ENCODE measurements at places on chromosomes 5 and 9.

DNA sequence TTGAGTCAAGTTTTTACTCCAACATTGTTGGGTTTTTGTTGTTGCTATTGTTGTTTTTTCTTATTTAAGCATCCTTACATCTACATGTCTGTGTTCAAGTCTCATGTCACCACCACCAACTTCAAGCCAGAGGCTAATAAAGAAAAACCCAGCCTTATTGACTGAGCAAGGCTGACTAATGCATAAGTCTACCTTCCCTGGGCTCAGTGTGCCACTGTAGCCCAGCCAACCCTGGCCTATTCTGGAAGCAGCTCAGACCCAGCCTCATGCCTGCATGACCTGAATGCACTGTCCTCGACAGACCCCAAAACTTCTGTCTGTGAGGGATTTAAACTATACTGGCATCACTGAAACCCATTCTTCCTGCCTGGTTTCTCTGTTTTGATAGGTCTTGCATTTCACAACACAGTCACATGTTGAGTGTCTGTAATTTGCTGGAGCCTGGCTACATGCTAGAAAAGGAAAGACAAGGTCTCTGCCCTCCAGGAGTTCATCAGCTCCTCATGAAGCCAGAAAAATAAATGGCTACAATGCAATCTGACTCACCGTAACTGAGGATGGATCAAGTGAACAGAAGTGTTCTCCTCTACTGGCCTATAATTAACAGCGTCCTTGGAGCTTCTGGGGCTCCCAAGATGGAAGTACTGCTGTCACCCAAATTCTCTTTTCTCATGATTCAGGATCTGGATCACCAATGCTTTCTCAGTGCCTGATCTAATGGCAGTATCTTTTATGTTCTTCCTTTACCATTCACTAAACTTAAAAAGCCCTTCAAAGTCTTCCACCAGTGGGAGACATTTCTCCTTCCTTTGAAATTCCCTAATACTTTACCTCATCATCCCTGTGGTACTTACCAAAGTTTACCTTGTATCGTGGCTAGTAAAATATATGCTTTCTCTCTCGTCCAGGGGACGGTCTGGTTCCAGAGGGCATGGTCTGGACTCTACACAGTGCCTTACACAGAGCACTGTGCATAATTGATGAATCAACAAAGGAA is 103.9 kb upstream of the IFNE start:
- DNase-seq, result no peak

DNA sequence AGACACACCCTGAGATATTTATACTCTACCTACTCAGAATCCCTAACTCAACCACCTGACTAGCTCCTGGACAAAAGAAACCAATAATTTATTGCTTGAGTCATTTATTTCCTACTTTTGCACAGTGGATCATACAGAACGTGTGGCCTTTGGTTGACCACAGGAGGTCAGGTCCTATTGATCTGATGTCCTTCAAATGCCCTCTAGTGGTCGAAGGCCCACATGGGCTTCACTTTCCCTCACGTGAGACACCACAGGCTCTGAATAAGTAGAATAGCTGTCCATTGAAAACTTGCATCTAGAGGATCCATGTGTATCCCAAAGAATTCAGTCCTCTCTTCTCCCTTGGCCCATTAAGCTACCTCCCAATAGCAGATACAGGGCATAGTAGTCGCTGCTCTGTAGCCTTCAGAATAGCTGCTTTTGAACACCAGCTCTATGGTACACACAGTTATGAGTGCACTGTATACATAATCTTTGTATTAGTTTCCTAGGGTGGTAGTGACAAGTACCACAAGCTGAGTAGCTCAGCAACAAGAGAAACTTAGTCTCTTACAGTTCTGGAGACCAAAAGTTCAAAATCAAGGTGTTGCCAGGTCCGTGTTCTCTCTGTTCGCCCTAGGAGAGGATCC is 177.6 kb upstream of the SMARCA2 start:
- peak; percentile 45 for DNase-seq

DNA sequence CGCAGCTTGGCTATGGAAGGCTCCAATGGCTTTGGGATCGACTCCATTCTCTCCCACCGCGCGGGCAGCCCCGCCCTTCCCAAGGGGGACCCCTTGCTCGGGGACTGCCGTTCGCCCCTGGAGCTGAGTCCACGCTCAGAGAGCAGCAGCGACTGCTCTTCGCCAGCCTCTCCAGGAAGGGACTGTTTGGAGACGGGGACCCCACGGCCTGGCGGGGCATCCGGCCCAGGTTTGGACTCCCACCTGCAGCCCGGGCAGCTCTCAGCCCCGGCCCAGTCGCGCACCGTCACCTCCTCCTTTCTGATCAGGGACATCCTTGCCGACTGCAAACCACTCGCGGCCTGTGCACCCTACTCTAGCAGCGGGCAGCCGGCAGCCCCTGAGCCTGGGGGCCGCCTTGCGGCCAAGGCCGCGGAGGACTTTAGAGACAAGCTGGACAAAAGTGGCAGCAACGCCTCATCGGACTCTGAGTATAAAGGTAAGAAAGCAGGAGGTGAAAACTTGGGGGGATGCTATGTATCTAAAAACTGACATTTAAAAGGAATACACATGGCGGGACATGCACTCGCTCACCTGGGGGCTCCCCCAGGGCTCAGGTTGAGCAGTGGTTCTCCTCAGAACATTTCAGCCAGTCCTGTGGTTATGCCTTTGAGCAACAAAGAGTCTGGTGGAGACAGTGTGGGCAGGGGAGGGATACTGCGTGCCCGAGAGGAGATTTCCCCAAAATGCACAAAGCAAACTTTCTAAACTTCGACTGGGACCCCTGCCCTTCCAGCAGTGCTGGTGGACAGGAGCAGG is 579 bp downstream of the BARHL1 start:
- no peak for DNase-seq

DNA sequence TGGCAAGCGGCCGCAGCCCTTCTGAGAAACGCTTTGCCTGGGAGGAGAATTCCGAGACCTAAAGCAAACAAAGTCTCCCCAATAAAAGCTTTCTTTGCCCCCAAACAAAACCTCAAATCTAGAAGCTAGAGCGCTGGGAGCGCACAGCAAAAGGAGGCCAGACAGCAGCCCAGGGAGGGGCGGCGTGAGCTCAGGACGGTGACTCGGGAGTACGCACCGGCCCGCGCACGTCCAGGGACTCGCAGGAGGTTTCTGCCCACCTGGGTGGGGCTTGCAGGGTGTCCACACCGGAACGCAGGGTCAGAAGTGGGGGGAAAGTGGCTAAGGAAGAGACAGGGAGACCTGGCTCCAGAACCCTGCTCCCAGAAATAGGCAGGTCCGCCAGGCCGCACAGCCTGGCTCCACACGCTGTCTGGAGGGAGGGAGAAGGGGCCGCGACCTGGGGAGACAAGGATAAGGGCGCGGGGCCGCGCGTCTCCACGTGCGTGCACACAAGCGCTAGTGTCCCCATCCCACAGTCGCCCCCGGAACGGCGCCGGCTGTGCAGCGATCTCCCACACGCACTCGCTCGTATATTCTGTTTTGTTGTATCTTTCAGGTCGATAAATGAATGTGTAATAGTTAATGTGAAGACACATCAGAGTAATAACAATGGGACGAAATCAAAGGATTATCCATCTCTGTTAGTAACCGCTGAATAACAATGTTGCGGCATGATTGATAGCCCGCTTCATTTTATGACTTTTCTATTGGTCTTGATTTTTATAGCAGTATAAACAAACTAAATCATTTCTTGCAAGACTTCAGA is 2.3 kb upstream of the OTP start:
- DNase-seq, result no peak

- no peak for DNase-seq
Observed at GRCh38 chr5:44911501-44911900, 102.8 kb downstream of the MRPS30 start.

DNA sequence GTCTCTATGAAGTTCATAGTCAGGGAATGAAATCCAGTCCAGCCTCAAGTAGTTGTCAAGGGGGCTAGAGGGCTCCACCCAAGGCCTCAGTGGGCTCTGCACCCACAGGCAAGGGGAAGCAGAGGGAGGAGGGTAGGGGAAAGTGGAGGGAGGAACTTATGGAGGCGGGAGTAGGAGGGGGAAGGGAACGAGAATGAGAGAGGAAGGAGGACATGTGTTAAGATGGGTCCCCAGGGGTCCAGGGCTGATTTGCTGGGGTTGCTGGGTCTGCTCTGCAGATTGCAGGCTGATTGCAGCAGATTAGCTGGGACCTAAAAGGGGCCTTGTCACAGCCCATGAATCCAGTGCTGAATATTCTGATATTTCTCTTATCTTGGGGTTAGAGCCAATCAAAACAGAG is 166.9 kb upstream of the IL12B start:
- DNase-seq, result no peak

- DNase-seq, result no peak
Observed at GRCh38 chr9:97905228-97905627, 17.1 kb downstream of the TRMO start.

DNA sequence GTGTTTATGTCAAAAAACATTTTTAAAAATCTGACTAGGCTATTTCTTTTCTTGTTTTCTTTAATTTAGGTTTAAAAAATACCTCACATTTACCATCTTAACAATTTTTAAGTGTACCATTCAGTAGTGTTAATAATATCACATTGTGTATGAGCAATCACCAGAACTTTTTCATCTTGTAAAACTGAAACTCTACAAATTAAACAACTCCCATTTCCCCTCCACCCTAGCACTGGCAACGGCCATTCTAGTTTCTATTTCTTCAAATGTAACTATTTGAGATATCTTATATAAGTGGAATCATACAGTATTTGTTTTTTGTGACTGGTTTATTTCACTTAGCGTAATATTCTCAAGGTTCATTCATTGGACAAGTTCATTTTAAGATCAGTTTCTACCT is 27.7 kb downstream of the PLCXD3 start:
- no peak for DNase-seq

DNA sequence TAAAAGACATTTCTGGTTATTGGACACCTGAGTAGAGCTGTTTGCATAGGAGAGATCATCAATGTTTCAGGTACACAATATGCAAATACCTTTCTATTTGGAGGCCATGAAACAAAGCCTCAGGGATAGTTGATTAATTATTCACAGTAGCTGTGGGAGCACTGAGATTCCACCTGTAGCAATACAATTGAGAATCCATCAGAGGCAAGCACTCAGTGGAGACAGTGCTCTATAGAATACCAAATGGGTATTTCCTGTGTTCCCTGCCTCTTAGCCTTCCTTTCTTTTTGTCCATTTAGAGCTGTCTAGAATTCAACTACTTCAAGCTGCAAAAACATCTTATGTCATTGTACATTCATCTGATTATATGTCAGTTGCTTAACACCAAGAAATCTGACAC is 1754.0 kb upstream of the ACO1 start:
- DNase-seq, result no peak

- no peak for DNase-seq
Observed at GRCh38 chr9:136958473-136958872, 6.4 kb downstream of the LCN12 start.

GRCh38 chr5:149153751-149154610 is 12.7 kb downstream of the ABLIM3 start:
- peak; percentile 73 for DNase-seq

DNA sequence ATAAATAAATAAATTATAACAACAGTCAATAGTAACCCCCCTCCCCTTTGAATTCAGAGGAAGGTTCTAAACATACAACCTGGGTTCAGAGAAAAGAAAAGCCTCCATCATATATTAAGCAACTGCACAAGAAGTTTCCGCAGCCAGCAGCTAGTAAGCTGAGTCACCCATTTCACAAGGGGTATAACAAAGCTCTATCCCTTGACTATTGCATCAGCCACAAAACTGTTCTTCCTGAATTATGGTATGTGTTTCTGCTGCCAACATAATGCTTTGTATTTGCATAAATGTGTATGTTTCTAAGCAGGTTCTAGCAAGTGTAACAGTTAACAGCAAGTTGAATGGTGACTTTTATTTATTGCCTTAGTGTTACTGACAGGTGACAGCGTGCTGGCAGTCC is 6.8 kb upstream of the CEP120 start:
- DNase-seq, result peak; percentile 63

- no peak for DNase-seq
Observed at GRCh38 chr5:156219483-156220005, 107.4 kb upstream of the SGCD start.

GRCh38 chr9:100082782-100083181 is 16.0 kb downstream of the ERP44 start:
- peak; percentile 54 for DNase-seq

Data from AG08395 (cell line).